ENCODE measurements at places on chromosomes 2 and 18.

- no peak for DNase-seq
Measured at GRCh38 chr18:58958628-58959027, 94.0 kb downstream of the ZNF532 start.

DNA sequence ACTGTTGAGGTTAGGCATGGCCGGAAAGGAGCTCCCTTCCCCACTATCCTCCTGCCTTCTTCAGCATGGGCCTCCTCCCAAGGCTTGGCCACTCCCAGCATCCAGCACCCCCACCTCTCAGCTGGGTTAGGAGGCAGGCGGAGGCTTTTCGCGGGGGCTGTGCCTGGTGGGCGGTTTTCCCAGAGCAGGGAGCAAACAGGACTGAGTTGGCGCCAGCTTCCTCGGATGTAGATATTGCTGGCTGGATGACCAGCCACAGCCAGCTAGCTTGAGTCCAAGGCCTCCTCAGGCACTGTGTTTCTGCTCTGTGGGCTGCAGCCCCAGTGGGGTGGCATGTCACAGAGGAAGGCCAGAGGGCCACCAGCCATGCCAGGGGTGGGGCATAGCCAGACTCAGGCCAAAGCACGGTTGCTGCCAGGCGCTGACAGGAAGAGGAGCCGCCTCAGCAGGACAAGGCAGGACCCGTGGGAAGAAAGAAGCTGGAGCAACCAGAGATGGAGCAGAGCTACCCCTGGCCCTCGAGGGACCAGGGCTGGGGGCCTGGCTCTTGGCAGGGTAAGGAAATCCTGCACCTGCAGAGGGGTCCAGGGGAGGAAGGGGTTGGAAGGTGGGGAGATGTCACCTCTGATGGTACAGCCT is at the start of gene TCF23:
TSS of gene TCF23 (plus strand) at position 204 of the 639 bp plus-strand sequence. CDS start at position 334, 130 bp downstream.
- no peak for DNase-seq

GRCh38 chr2:146130290-146130689 is 1610.4 kb upstream of the ZEB2 start:
- DNase-seq: no peak

DNA sequence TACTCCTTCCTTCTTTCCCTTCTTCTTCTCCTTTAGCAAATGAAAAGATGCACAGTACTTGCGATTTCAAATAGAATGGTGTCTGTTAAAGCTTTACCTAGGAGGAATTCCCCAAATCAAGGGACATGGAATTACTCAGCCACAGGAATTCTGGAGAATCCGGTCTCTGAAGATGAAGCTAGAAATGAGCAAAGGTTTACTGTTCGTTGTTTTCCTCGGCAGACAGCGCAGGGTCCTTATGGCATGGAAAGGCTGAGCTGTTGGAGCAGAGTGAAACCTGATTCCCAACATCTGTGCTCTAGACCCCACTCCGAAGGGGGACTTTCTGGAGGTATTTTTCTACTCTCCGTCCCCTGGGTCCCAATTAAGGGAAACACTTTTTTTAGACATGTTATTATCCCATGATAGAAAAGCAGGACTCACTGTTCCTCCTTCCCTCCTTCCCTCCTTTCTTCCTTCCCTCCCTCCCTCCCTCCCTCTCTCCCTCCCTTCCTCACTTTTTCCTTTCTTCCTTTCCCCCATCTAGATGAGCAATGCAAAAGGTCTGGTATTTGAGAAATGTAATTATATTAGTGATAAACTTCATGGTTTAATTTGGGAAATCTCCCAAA is 47.1 kb downstream of the CDCA7 start:
- DNase-seq: no peak

GRCh38 chr2:224145751-224146355 is 106.8 kb upstream of the SERPINE2 start:
- DNase-seq: no peak

- no peak for DNase-seq
Measured at GRCh38 chr2:214382229-214382628, 28.6 kb upstream of the VWC2L start.
